SW 1271 (cell line): ENCODE measurements at places on chromosomes 7 and 10.

DNA sequence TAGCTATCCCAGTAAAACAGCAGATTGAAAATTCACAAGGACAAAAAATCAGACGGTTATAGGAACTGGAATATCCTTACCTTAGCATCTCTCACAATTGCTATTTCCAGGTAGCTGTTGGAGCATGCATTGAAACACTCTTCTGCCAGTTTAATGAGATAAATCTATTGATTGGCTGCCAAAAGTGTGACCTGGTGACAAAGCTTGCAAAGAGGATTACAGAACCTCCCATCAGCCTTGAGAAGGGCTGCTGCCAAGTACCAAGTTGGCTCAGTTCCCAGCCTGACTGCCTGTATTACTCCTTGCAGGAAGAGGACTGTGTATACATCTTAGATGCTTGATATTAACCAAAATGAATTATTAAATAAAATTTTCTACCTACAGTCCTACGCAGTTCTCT lies 5.1 kb downstream of the PRLHR start:
- DNase-seq = no peak

- DNase-seq = no peak
Measured at GRCh38 chr10:31921031-31921430, 7.6 kb downstream of the ARHGAP12 start.

DNA sequence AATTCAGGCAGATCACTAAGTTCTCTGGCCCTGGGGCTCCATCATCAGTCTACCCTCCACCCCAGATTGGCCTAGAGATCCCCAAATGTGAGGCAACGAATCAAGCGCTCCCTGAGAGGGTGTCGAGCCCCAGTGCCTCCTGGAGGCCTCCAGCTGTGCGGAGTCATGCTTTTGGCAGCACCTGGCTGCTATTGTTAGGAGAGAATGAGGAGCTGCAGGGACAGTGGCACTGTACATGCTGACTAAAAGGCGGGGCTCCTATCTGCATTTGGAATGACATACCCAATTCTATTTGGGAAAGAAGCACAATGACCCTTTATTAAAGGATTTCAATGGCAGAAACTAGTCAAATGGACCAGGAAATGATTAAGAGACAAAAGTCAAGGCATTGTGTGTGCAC lies 161.8 kb downstream of the DPY19L1 start:
- no peak for DNase-seq

GRCh38 chr7:66181329-66181728 lies 23.8 kb upstream of the TPST1 start:
- no peak for DNase-seq

DNA sequence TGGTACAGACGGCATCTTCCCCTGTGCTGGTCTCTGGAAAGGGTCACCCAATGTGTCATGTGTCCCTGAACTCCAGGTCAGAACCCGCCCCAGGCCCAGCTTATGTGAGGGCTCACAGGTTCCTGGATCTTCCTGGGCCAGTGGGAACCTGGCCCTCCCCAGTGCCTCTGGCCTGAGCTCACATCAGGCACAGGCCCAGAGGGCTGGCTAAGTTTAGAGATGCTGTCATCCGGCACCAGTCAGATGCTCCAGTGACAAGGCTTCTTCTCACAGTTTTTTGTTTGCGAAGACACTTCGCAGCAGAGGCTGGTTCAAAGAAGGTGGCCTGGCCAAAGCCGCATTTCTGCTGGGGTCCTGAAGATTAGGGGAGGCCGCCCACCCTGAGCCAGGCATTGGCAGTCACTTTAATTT lies 11.8 kb downstream of the CAMK2B start:
- DNase-seq = no peak

- no peak for DNase-seq
Measured at GRCh38 chr7:143417734-143418383, 9.2 kb upstream of the EPHA1 start.

DNA sequence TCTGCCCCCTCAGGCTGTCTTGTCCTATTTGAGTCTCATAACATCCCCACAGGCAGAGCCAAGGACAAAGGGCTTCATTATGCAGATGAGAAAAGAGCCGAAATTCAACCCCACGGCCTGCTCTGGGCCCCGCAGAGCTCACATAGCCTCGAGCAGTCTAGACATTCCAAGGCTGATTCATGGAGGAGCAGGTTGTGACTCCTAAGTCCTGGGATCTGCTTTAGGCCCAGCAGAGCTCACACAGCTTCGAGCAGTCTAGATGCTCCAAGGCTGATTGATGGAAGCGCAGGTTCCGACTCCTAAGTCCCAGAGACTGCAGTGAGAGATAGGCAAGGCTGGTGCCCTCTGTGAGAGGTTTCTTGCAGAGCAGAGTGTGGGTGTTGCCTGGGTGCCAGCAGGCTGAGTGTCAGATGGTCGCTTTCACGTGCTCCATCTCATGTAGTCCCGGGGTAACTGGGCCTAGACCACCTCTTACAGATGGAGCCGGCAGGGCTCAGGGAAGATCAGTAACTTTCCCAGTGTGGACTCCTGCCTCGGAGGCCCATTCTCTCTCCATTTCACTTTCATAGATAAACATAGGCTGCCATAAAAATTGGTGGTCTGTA lies 436.1 kb upstream of the FOXK1 start:
- no peak for DNase-seq

DNA sequence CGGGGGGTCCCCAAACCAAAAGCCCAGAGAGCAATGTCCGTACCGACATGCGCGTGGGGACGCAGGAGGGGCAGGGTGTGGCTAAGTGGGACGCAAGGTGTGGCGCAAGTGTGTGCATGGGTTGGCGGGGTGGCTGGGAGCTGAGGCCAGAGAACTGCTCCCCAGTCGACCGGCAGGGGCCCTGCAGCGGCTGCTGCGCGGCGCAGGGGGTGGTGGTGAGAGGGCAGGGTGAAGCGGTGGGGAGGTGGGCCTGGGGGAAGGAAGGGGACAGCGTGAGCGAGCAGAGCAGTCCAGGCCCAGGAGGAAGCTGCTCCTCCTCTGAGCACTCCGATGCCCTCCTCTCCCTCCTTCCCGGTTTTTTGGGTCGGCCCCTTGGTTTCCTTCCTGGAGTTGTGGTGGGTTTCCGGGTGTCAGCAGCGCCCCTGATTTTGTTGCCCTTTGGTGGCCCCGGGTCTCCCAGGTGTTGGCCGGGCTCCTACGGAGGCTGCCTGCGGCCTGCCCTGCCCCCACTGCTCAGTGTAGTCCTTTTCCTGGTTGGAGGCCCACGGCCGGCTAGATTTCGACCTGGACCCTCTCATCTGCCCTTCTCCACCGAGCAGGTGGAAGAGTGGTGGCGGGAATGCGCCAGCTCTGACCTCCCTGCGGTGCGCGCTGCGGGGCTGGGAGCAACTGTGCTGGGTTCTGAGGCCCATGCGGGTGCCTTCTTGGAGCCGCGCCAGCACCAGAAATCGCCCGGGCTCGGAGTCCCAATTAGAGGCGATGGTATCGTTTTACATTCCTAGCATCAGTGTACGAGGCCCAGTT lies 40.5 kb upstream of the COMTD1 start:
- DNase-seq = no peak

- no peak for DNase-seq
Measured at GRCh38 chr10:43344051-43344450, 27.4 kb upstream of the FXYD4 start.
